ENCODE measurements at places on chromosomes 1 and 21.
A peak's percentile ranks its signal among the peaks of the same experiment; 100 is the strongest.

DNA sequence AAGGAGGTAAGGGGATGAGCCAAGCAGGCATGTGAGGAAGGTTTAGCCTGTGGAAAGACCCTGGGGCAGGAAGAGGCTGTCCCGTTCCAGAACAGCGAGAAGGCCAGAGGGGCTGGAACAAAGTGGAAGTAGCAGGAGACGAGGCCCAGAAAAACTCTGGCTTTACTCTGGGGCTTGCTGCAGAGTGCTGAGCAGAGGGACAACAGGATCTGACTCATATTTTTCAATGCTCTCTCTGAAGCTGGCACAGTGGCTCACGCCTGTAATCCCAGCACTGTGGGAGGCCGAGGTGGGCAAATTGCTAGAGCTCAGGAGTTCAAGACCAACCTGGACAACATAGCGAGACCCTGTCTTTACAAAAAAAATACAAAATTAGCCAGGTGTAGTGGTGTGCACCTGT, 52.4 kb upstream of the PAX7 start:
- DNase-seq = no peak

GRCh38 chr1:94071976-94072375, 49.0 kb downstream of the ABCA4 start:
- DNase-seq = no peak

- DNase-seq = no peak
Observed at GRCh38 chr21:22346576-22346975, 1348.4 kb downstream of the NCAM2 start.

GRCh38 chr1:173900992-173901391, 16.1 kb downstream of the SERPINC1 start:
- no peak for DNase-seq

DNA sequence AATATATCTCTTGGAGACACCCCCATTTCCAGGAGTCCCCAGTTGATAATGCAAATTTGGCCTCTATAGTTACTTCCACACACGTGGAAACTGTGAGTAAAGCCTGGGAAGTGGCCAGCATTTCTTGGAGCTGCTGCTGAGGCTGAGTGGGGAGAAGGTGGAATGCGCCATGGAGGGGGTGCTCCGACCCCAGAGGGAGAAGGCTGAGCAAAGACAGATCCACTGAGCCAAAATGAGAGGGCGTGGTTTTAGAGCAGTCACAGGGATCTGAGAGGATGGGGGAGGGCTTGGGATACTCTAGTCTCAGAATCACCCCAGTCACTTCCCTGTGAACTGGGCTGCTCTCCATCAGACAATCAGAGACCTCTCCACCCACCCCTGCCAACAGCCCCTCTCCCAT, 38.7 kb downstream of the TRIM62 start:
- no peak for DNase-seq

- DNase-seq = no peak
Observed at GRCh38 chr1:54597455-54598030, 25.8 kb downstream of the FAM151A start.

DNA sequence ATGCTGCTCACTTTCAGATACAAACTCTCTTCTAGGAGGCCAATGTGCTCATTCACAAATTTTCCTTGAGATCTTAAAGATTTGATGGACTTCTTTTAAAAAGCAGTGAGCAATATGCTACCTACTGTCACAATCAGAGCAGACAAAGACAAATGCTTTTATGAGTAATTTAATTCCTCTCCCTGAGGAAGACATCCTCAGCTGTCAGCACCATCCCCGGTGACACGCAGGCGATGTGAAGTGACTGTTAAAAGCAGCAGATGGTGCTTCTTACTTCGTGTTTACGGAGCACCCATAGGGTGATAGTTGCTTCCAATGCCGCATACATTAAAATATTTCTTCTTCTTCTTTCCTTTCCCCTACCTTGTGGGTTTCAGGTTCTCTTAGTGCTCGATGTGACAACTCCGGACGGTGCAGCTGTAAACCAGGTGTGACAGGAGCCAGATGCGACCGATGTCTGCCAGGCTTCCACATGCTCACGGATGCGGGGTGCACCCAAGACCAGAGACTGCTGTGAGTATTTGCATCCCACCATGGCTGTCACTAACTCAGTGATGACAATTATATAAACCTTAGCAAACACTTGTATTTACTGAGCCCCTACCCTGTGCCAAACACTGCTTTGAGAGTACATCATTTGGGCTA, 29.1 kb downstream of the LAMC2 start:
- peak; percentile 28 for DNase-seq

DNA sequence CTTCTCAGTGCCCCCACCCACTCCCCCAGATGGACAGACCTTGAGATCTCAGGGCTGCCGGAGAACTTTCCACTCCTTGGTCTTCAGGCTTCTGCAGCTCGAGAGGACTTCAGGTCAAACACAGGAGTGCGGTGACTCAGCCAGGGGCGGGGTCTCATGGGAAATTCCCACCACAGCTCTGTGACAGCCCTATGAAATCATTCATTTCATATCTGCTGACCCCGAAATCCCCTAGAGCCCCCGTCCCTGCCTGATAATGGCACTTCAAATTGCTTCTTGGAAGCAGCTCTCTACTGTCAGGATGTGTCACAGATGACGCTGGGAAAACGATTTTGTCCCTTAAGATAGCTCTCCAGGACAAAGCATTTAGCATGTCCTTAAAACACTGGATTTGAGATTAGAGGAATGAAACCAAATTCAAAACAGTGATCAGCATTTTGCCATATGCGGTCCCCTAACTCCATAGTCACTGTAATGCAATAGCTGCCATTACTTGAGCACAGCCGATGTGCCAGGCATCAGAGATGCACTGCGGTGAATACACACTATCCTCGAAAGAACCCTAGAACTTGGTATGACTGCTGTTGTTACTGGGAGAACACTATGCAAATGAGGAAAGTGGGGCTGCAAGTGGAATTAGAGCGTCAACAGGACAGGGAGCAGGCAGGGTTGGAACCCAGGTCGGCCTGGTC, at the start of gene TNFRSF9:
TNFRSF9 (minus strand) TSS at position 95 of the 692 bp plus-strand sequence. CDS start 845 bp downstream, outside the sequence.
- no peak for DNase-seq

GRCh38 chr1:53913352-53914033, 19.5 kb downstream of the DIO1 start:
- no peak for DNase-seq

Measured in posterior cingulate gyrus (tissue), 11 donors.